Suprapubic skin (tissue), 4 donors: ENCODE measurements at places on chromosomes 11 and 22.

GRCh38 chr11:99686838-99687237 lies 666.1 kb downstream of the CNTN5 start:
- H3K27me3 ChIP-seq = no peaks in the 10 kb centered on the region
- no peak overlapping the region for H3K27ac ChIP-seq

GRCh38 chr22:37525073-37525745 lies 6.0 kb upstream of the CARD10 start:
- DNase-seq = no peak
- no peaks in the 10 kb centered on the region for H3K36me3 ChIP-seq
- H3K27ac ChIP-seq = no peak overlapping the region
- H3K4me1 ChIP-seq = peaks cover 22% of the 10 kb centered on the region
- no peak overlapping the region for H3K4me3 ChIP-seq
- H3K27me3 ChIP-seq = peaks cover 3% of the 10 kb centered on the region

DNA sequence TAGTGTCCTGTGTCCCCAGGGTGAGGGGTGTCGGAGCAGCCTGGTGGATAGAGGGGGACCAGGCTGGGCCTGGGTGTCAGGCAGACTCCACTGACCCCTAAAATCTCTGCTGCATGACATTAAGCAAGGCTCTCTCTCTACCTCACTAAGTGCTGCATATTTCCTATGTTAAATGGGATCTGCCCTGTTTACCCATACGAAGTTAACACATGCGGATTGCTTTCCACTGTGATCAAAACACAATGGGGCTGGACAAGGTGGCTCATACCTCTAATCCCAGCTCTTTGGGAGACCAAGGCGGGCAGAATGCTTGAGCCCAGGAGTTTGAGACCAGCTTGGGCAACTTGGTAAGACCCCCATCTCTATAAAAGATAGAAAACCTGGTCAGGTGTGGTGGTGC lies 426.2 kb downstream of the MIAT start:
- H3K4me1 ChIP-seq = no peaks in the 10 kb centered on the region
- no peaks in the 10 kb centered on the region for H3K36me3 ChIP-seq
- H3K27ac ChIP-seq = no peak overlapping the region
- DNase-seq = no peak

- no peak for DNase-seq
- no peak overlapping the region for H3K4me3 ChIP-seq
- H3K4me1 ChIP-seq = peaks cover 18% of the 10 kb centered on the region
- no peaks in the 10 kb centered on the region for H3K27me3 ChIP-seq
- no peak overlapping the region for H3K27ac ChIP-seq
These were observed 15.9 kb downstream of the ARFGAP2 start for GRCh38 chr11:47160753-47161133.

DNA sequence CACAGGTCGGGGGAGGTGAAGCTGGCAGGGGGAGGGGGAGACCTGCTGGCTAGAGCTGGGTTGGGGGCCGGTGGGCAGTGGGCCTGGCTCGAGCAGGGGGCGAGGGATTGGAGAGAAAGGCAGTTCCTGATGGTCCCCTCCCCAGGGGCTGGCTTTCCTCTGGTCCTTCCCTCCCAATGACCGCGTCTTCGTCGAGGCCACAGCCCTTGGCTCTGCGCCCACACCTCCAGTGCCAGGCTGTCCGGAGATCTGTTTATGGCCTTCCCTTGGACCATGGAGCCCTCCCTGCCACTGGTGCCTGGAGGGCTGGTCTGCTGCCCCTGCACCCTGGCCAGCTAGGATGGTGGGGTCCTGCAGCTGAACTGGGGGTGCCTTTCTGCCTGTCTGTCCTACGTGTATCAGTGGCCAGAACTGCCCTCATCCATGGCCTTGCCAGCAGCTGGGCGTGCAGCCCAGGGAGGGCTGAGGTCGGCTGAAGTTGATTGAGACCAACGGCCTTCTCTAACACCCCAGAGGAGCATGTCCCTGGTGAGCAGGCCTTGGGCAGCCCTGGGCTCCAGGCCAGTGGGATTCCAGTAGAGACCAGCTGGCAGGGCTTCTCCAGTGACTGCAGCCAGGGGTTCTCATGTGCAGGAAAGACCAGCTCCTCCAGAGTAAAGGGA lies 12.3 kb downstream of the TANGO2 start:
- no peak overlapping the region for H3K27ac ChIP-seq
- H3K4me1 ChIP-seq = peaks cover 27% of the 10 kb centered on the region
- no peak for DNase-seq

DNA sequence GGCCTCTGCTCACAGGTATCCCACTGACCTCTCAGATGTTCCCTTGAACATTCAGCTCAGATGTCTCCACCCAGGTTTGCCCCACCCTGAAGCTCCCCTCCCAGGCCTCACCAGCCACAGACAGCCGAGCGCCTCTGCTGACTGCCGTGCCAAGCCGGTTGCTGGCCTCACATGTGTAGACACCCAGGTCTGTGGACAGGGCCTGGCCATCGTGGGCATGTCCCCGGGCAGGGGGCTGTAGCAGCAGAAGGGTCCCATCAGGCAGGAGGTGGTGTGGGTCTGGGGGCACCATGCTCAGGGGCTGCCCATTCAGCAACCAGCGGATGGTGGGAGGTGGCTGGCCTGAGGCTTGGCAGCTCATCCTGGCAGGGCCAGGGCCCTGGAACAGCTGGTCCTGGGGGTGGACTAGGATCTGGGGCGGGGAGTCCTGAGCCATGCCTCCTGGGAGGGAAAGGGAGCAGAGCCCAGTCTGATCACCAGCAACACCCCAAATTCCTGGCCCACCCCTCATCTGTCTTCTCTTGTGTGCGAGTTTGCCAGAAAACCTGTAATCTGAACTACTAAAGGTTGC lies 759 bp downstream of the ROBO4 start:
- H3K36me3 ChIP-seq = no peaks in the 10 kb centered on the region
- no peak for DNase-seq
- peak overlapping the region; percentile 54 for H3K27ac ChIP-seq
- peaks cover 50% of the 10 kb centered on the region for H3K4me1 ChIP-seq
- peak overlapping the region; percentile 30 for H3K4me3 ChIP-seq

DNA sequence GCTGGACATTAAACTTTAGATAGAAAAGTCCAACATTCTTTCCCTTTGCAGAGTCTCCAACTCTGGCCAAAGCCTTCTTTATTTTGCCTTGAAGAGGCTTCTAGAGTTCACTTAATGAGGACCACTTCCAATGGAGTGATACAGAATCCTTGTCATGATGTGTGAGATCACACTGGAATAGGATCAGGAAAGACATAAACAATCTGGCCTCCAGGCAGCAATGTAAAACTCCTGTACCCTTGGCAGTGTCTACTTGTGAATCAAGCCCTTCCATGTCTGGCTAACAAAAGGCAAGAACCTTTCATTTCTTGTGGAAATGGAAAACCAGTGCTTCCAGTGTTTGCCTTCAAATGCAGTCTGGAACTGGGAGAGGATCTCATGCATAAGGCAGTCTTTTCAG lies 56.5 kb upstream of the FIBIN start:
- no peaks in the 10 kb centered on the region for H3K4me1 ChIP-seq
- no peaks in the 10 kb centered on the region for H3K36me3 ChIP-seq
- DNase-seq = no peak
- H3K4me3 ChIP-seq = no peak overlapping the region

- H3K4me3 ChIP-seq = no peak overlapping the region
- no peaks in the 10 kb centered on the region for H3K4me1 ChIP-seq
- no peak for DNase-seq
- H3K36me3 ChIP-seq = no peaks in the 10 kb centered on the region
- no peak overlapping the region for H3K27ac ChIP-seq
- no peaks in the 10 kb centered on the region for H3K27me3 ChIP-seq
These were observed 1063.8 kb upstream of the CNTN5 start for GRCh38 chr11:97956904-97957303.

DNA sequence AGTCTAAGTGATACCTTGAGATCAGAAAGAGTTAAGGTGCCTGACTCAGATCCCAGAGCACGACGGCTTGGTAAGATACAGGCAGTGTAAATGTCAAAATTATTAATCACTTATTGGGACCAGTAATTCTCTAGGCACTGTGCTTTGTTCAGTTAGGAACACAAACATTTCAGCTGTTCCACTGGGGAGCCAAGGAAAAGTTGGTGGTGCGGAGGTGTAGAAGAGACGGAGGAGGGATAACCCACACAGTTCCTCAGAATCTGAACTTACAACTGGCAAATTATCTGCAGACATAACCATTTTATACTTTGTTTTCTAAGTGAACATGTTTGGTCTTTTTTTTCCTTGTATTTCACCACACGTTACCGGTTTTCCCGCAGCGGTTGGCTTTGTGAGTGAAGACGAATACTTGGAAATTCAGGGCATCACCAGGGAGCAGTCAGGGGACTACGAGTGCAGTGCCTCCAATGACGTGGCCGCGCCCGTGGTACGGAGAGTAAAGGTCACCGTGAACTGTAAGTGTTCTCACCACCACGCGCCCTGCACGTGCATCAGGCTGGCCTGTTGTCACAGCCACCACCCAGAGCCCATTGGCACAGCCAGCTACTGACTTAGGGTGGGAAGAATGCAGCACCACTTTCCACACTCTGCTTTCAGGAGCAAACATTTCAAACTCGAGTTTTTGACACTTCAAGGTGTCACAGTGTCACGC lies 937.0 kb downstream of the NTM start:
- H3K27ac ChIP-seq = no peak overlapping the region
- no peaks in the 10 kb centered on the region for H3K36me3 ChIP-seq
- no peak overlapping the region for H3K4me3 ChIP-seq
- no peaks in the 10 kb centered on the region for H3K4me1 ChIP-seq
- DNase-seq = no peak

- H3K27ac ChIP-seq = no peak overlapping the region
- H3K4me3 ChIP-seq = no peak overlapping the region
- H3K27me3 ChIP-seq = no peaks in the 10 kb centered on the region
- H3K36me3 ChIP-seq = no peaks in the 10 kb centered on the region
- peak; percentile 31 for DNase-seq
- no peaks in the 10 kb centered on the region for H3K4me1 ChIP-seq
These were observed 58.9 kb downstream of the MYEOV start for GRCh38 chr11:69352715-69353319.

GRCh38 chr11:45155058-45155551 lies 8.7 kb downstream of the PRDM11 start:
- no peaks in the 10 kb centered on the region for H3K36me3 ChIP-seq
- no peak overlapping the region for H3K4me3 ChIP-seq
- peaks cover 57% of the 10 kb centered on the region for H3K4me1 ChIP-seq
- H3K27ac ChIP-seq = no peak overlapping the region
- H3K27me3 ChIP-seq = no peaks in the 10 kb centered on the region
- no peak for DNase-seq

DNA sequence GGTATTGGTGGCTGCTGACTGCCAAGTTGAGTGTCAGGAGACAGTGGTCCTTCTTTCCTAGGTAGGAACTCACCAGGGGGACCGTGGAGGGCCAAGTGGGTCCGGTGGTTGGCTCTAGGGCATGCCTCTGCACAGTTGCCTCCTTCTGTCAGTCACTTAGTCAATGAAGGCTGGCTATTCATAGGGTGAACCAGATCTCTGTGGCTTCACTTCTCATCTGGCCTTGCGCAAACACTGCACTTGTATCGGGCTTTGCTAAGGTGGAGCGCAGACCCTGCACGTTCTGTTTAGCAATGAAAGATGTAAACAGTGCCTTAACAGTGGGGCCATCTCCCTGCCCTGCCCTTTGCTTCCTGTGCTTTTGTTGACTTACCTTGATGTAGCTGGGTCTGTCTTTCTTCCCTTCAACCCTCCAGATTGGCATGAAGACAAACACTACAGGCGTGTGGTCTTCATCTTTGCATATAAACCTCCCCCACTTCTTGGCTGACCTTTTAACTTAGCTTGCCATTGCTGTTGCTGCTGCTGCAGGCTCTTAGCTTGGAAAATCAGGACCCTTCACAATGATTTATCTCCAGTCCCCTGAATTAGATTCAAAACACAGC lies 6.7 kb upstream of the SORL1-AS1 start:
- no peaks in the 10 kb centered on the region for H3K36me3 ChIP-seq
- H3K4me1 ChIP-seq = peaks cover 6% of the 10 kb centered on the region
- H3K4me3 ChIP-seq = no peak overlapping the region
- DNase-seq = no peak
- H3K27me3 ChIP-seq = no peaks in the 10 kb centered on the region

DNA sequence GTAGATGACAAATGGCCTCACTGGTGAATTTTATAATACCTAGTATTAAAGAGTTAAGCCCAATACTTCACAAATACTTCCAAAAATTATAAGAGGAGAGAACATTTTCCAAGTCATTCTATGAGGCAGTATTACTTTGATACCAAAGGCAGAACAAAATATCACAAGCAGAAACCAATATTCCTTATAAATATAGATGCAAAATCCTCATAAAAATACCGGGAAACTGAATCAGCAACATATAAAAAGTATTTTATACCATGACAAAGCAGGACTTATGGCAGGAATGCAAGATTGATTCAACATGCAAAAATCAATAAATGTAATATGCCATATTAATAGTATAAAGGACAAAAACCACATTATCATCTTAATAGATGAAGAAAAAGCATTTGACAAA lies 22.1 kb upstream of the AMPD3 start:
- no peaks in the 10 kb centered on the region for H3K27me3 ChIP-seq
- H3K27ac ChIP-seq = no peak overlapping the region
- no peaks in the 10 kb centered on the region for H3K4me1 ChIP-seq
- no peaks in the 10 kb centered on the region for H3K36me3 ChIP-seq
- H3K4me3 ChIP-seq = no peak overlapping the region

- no peaks in the 10 kb centered on the region for H3K36me3 ChIP-seq
- H3K27me3 ChIP-seq = no peaks in the 10 kb centered on the region
- no peak for DNase-seq
- H3K4me3 ChIP-seq = no peak overlapping the region
- H3K4me1 ChIP-seq = peaks cover 9% of the 10 kb centered on the region
These were observed 125.0 kb downstream of the ABTB2 start for GRCh38 chr11:34232807-34233206.

- peak; percentile 91 for DNase-seq
- H3K36me3 ChIP-seq = no peaks in the 10 kb centered on the region
- no peaks in the 10 kb centered on the region for H3K27me3 ChIP-seq
- peaks cover 47% of the 10 kb centered on the region for H3K4me1 ChIP-seq
- peak overlapping the region; percentile 80 for H3K4me3 ChIP-seq
These were observed 865 bp downstream of the RBM14 start for GRCh38 chr11:66617155-66617834.

GRCh38 chr11:134677891-134678551 lies 266.0 kb upstream of the B3GAT1 start:
- no peak overlapping the region for H3K4me3 ChIP-seq
- H3K27ac ChIP-seq = no peak overlapping the region
- H3K4me1 ChIP-seq = no peaks in the 10 kb centered on the region
- no peaks in the 10 kb centered on the region for H3K36me3 ChIP-seq

GRCh38 chr22:24761888-24762675 lies 12.4 kb downstream of the PIWIL3 start:
- H3K4me3 ChIP-seq = no peak overlapping the region
- no peak overlapping the region for H3K27ac ChIP-seq
- H3K27me3 ChIP-seq = peaks cover 28% of the 10 kb centered on the region
- no peaks in the 10 kb centered on the region for H3K36me3 ChIP-seq
- DNase-seq = no peak
